T-helper 17 cell (primary cell): ENCODE measurements at places on chromosomes 16 and 17.

DNA sequence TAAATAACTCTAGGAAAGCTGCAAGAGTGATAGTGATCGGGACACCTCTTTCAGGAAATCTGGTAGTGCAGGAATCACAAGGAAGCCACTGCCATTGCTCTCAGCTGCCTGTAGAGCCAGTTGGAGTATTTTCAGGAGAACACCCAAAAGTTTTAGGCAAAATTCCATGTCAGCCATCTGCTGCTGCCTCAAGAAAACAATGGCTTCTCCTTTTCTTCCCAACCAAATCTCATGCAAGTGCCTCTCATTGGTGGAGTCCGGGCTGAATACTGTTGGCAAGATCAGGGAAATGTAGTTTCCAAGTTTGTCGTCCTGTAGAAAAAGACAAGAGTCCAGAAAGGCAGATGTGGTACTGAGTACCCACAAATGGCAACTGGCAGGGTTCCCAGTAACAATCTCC, 54.9 kb upstream of the TANC2 start:
- DNase-seq: no peak

DNA sequence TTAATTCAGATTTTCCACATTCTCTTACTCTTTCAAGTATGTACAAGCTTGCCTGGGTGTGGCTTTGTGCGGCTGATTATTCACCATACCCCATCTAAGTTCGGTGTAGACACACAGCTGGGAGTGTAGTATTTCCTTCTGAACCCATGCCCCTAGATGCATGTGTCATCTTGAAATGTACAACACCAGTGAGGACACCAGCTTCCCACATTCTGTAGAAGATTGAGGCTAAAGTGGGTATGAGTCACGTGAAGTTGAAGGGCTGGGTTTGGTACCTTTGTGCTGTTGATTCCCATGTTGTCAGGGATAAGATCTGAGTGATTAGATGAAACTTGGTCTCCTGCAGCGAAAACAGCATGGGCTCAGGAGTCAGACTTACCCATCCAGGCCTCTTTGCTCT, 14.6 kb upstream of the DHX8 start:
- no peak for DNase-seq

GRCh38 chr16:50298075-50298460, 31.7 kb downstream of the ADCY7 start:
- no peak for DNase-seq

- DNase-seq: no peak
These were observed 1.5 kb upstream of the CPNE7 start for GRCh38 chr16:89573826-89574680.

- DNase-seq: no peak
These were observed 211.2 kb downstream of the LGALS9B start for GRCh38 chr17:20256144-20256543.

DNA sequence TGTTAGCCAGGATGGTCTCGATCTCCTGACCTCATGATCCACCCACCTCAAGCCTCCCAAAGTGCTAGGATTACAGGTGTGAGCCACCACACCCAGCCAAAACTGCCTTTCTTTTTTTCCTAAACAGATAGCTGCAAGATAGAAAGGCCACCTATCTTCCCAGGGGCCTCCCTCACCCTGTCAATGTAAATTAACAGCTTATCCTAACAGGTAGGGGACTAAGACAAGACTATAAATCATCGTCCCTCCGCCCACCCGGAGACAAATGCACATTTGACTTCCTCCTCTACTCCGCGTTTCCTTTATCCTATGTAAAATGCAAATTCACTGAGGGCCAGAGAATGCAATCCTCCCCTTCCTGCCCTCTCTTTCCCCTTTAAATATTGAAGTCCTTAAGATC, 71.4 kb downstream of the MARF1 start:
- no peak for DNase-seq

GRCh38 chr17:82006468-82007227, 16.0 kb downstream of the CENPX start:
- no peak for DNase-seq

- peak; percentile 57 for DNase-seq
These were observed at the start of gene FBXO47 for GRCh38 chr17:38967290-38967738. TSS of gene FBXO47 (minus strand) at chr17:38967403. CDS start at chr17:38963025, 4,378 bp downstream.

DNA sequence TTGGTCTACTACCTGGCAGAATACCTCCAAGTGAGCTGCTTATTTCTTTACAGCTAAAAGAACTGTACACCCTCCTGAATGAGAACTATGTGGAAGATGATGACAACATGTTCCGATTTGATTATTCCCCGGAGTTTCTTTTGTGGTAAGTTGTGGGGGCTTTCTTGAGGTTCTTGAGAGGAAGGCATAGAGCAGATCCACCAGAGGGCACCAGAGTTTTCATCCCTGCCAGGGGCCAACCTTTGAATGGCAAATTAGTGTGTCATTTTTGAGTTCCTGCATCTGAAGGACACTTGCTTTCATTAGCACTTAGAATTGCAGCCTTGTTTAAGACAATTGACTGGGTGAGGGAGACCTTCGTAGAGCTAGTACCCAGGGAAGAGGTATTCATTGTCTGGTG, 35.0 kb downstream of the NMT1 start:
- DNase-seq: no peak

- DNase-seq: no peak
These were observed 7.4 kb downstream of the SNX20 start for GRCh38 chr16:50673496-50674275.

DNA sequence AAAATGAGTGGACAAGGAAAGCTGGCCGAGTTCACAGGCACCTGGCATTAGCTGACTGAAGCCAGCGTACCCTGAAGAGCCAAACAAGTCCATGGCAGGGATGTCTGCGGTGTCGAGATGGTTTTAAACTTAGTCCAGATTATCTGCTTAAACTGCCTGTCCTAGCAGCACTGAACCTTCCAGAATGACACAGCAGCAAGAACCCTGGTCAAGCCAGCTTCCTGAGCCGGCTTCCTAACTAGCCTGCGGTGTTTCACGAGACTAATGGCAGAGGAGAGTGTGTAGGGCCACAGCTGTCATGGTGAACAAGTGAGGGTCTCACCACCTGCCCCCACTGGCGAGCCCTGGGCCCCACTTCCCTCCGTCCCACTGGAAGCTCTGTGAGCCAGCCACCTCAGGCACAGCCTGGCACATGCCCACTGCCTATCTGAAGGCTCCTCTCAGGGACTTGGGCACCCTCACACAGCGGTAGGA, 28.8 kb upstream of the MTSS2 start:
- DNase-seq: no peak

- DNase-seq: no peak
These were observed 279.5 kb upstream of the MYOCD start for GRCh38 chr17:12386225-12386624.

GRCh38 chr17:67082107-67082506, 37.8 kb downstream of the CACNG1 start:
- no peak for DNase-seq
